ENCODE measurements at places on chromosomes 3 and 15.

DNA sequence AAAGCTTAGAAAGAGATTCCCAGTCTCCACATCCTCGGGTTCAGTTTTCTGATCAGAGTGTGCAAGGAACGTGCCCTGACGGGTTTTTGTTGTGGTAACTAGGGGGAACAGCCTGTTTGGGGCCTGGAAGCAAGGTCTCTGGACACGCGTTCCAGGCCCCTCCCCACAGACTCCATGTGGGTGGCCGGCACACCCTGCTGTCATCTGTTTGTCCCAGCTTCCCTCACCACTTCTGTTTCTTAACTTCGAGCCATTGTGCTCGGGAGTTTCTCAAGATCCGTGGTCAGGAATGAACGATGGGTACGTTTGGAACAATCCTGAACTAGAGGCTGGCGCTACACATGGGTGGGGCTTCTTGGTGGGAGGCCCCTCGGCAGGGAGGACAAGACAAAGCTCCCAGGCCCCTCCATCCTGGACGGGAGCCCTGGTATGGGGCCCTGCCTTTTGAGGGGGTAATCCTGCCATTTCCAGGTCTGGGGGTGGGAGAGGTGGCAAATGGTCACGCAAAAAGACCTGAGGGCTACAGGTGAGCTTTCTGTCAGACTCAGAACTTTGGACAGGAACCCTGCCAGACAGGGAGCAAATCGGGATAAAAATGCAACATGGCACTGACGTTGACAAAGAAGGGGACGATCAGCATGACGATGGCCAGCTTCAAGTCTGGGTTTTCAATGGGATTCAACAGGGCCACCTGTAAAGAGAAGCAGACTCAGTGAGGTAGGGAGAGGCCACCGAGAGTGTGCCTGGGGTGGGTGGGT lies 8.5 kb upstream of the MUSTN1 start:
- no peak for DNase-seq

GRCh38 chr15:57201578-57201977 lies 174.7 kb upstream of the CGNL1 start:
- DNase-seq, result no peak

DNA sequence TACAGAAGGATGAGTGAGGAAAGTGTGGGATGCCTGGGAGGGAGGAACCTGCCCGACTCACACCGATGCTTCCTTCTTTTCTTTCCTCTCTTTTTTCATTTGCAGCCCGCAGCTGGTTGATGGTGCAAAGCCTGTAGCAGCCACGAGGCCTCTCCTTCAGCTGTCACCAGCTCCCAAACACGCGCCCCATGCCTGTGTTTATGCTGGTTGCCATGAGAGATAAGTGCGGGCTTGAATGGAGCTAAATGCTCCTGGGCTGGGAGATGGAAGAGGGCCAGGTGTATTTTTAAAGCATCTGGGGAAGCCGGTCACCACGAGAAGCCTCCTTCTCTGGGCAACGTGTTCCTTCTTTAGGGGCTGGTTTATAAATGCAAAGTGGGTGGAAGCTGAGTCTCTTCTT lies 9.3 kb downstream of the COLQ start:
- peak; percentile 39 for DNase-seq

DNA sequence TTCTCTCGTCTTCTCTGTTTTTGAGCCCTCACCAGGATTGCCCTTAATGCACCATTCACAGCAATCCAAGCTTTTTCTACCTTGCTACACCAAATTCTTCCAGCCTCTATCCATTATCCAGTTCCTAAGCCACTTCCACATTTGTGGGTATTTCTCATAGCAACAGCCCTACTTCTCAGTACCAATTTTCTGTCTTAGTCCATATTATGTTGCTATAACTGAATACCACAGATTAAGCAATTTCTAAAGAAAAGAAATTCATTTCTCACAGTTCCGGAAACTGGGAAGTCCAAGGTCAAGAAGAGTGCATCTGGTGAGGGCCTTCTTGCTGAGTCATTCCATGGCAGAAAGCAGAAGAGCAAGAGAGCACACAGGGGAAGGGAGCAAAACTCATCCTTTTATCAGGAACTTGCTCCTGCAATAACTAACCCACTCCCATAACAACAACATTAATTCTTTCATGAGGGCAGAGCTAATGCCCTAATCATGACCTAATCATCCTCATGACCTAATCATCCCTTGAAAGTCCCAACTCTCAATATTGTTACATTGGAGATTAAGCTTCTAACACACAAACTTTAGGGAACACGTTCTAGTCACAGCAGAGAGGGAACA lies 9.7 kb upstream of the EIF1B start:
- DNase-seq, result peak; percentile 83

DNA sequence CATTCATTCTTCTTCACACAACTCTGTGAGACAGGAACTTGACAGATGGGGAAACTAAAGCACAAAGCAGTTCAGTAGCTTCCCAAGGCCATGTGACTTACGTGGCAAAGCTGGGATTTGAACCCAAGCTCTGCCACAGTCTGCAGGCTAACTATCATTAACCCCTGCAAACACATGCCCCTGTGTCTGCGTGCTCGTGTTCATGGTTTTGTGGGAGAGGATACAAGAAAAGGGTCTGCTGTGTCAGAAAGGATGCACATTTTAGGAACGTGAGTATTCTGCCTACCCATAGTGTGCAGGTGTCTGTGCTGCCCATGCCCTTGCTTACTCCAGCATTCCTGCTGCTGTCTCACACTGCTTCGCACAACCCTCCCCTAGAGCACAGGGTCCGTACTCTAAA lies 137.0 kb downstream of the CHDH start:
- no peak for DNase-seq

GRCh38 chr15:80415358-80415670 lies 11.1 kb downstream of the ARNT2 start:
- DNase-seq, result no peak

DNA sequence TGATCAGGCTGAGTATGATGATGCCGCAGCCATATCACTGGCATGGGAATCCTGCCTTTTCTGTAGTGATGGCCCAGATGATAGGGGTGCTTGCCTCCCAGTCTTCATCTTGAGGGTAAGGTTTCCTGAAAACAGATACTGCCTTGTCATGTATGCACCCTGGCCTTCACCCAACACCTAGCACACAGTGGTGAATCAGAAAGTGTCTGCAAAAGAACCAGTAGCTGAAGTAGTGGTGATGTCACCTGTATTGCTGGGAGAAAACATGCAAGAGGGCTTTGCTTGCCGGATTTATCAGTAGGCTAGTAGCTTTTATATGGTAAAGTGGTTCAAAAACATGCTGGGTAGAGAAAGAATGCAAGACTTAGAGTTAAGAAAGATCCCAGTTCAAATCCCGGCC lies 419.8 kb upstream of the WNT5A start:
- DNase-seq, result no peak

GRCh38 chr3:8536096-8537056 lies 34.8 kb downstream of the LMCD1 start:
- DNase-seq, result no peak

GRCh38 chr15:67603063-67603462 lies 60.6 kb downstream of the MAP2K5 start:
- no peak for DNase-seq

DNA sequence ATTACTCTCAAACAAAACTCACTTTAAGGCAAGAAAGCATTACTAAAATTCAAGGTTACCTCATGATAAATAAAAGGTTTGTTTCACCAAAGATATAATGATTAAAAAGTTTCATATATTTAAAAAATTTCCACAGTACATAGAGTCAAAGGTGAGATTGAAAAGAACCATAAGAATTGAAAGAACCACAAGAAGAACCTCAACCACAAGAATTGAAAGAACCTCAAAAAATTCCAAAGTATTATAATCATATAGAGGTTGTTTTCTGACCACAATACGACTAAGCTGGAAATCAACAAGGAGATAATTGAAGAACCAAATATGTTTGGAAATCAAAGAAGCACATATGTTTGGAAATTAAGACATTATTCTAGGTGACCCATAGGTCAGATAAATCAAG lies 52.7 kb downstream of the SLC25A36 start:
- peak; percentile 44 for DNase-seq

DNA sequence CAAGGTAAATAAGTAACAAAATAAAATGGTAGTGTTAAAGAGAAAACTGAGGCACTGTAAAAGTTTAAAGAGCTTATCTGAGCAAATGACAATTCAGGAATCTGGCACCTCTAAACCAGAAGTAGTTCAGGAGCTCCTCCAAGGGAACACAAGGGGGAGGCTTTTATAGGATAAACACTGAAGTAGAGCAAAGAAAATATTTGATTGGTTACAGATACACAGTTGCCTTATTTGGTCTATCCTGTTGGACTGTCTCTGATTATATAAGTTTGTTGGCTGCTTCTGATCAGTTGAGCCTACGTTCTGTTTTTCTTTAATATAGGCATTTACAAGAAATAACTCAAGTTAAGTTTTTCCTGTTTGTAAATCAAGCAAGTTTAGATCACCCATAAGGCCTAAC lies 146.9 kb downstream of the ERC2 start:
- DNase-seq, result no peak

GRCh38 chr3:52022323-52023100 lies 26.8 kb upstream of the RPL29 start:
- DNase-seq, result peak; percentile 35

- DNase-seq, result peak; percentile 44
These were observed 15.8 kb downstream of the SLC9A9 start for GRCh38 chr3:143832433-143832832.

DNA sequence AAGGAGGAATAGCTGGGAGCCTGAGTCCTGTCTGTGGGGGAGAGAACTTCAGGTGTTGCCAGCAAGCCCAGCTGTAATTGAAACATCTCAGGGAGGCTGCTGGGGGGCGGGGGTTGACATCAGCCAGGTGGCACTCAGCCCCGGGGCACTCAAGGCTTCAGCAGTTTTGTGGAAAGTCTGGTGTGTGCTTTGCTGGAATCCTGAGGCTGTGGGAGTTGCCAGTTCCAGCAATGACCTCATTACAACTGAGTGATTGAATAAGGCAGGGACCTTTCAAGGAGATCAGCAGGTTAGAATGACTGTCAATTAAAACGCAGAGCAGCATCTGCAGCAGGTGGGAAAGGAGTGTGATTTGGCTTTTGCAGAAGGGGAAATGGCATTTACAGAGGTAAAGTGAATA lies 75.7 kb downstream of the FAM43A start:
- no peak for DNase-seq

DNA sequence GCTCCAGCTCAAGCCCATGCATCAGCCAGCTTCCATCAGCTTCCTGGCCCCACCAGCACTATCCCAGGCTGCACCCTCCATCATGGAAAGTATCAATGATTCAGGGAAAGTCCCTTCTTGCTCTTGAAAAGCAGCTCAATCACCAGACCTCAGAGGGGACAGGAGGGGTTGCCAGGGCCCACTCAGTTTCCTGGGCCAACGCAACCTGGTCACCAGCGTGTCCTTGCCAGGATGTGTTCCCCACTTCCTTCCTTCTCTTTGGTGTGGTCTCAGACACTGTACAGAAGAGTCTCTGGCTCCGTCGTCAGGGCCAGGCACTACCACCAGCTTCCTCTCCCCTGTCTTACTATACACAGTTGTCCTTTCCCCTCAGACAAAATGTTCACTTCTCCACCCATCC lies 3.0 kb downstream of the HDC start:
- DNase-seq, result no peak

GRCh38 chr15:27692438-27692837 lies 406.7 kb downstream of the OCA2 start:
- DNase-seq, result no peak

DNA sequence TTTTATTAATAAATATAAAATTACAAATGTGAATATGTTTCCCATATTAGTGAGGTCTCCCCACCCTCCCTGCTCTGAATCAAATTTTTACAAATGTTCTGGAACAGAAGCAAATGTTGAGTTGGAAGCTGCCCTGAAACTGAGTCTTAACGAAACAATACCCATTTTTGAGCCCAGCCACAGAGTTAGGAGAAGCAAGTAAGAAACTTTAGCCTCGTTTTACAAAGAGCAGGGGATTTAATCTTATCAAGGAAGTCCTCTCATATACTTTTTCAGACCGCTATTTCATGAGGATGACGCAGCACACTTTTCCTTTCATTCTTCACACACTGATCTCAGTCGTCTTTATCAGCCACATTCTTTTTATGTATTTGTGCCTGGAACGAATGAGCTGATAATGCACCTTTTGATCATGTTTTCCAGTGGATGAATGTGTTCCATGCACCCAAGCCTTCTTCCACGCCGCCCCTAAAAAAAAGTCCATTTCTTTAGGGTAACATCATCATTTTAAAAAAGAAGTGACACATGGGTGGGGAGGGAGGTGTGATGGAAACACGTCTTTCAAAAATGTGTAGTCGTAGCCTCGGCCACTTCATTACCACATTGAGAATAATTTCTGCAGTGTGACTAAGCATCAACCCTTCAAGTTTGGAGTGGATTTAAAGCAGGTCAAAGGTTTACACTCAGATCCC lies 48.1 kb downstream of the SETMAR start:
- peak; percentile 54 for DNase-seq

- DNase-seq, result peak; percentile 84
These were observed 14.1 kb downstream of the MYLK start for GRCh38 chr3:123870033-123870432.

GRCh38 chr15:79357566-79357965 lies 46.7 kb downstream of the TMED3 start:
- no peak for DNase-seq

DNA sequence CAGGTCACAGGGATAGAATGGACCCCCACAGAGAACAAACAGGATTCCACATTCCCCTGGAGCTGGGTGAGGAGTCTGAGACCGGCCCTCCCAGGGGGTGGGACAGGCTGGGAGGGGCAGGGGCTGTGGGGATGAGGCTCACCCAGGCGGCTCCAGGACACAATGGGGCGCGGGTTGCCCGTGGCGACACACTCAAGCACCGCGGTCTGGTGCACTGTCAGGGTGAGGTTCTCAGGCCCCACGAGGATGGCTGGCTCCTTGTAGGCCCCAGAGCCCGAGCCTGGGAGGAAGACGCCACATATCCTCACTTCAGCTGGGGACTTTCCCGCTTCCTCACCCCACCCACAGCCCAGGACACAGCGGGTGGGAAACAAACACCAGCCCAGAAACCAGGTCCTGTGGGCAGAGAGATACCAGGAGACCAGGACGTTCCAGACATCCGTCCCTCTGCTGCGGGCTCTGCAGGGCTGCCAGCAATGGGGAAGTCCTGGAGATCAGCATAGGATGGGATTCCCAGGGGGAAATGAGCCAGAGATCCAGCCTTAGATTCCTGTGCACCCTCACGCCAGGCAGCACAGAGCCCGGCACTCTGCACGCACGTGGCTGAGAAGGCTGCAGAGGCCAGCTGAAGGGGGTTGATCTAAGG lies 30.2 kb downstream of the RNU5B-1 start:
- no peak for DNase-seq

- peak; percentile 77 for DNase-seq
These were observed 18.8 kb upstream of the SSUH2 start for GRCh38 chr3:8663177-8664061.

GRCh38 chr3:126912491-126913195 lies 70.3 kb upstream of the PLXNA1 start:
- no peak for DNase-seq

GRCh38 chr3:13860001-13860400 lies 19.9 kb downstream of the WNT7A start:
- DNase-seq, result no peak

DNA sequence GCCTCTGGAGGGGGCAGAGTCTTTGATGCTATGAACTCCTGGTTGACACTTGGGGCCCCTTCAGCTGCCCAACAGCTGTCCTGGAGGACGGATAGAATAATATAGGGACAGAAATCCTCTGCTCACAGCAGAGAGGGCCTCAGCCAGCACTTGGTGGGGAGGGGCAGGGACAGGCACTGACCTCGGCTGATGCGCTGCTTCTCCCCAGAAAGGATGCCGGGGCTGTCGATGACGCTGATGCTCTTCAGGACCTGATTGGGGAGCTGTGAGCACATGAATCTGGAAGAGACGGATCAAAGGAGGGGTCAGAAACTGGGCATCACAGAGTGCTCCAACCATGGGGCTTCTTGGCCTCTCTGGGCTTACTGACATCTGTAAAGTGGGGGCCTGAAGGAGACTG lies 29.5 kb downstream of the EHD4 start:
- DNase-seq, result no peak
